ENCODE measurements at places on chromosomes 4 and X.

DNA sequence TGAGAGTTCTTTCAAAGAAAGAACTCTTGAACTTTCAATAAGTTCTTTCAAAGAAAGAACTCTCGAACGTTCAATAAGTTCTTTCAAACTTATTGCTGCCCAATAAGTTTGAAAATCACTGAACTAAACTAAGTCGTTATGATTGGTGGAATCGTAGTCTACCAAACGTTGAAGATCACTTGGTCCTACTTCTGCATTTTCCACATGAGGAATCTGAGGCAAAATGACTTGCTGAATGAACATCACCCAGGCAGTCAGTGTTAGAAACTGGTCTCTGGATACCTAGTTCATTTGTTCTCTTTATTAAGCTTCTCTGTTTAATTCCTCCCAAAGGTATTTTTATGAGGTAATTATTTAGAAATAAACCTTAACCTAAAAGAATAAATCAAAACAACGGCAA lies 7.1 kb upstream of the CNOT6L start:
- DNase-seq: no peak

DNA sequence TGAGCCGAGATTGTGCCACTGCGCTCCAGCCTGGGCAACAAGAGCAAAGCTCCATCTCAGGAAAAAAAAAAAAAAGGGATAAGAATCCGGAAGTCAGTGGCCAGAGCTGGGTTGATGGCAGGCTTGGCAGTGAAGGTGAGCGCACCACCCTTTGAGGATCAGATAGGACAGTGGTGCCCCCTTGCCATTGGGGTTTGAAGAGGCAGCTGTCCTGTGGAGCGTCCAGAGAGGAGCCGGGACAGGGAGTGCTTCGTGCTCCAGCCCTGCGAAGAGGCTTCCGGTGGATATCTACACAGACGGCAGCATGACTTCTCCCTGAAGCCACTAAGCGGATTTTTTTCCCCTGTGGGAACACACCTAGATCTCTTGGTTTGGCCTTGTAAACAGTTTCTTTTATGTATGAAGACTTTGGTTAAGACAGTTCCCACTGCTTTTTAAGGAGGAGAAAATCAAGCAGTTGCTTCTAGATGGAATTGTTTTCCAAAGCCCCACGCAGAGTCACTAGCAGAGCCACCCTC lies 6.5 kb downstream of the TBC1D14 start:
- DNase-seq: no peak

- DNase-seq: peak; percentile 59
These were observed 181.3 kb upstream of the STK26 start for GRCh38 chrX:131841496-131842437.

DNA sequence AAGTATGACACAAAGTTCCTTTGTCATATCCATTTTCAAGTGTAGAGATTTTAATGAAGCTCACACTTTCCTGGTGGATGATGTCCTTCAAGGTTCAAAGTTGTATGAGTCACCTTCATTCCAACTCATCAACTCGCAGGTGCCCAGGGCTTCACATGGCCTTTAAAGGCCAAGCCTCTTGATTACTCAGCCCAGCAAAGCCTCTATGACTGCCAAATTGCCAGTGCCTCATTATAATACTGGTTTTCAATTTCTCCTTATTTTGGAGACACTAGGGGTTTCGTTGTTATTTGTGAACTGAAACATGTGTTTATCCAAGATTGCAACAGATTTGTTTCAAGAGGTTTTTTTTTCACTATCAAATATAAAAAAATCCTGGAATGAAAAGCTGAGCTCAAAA lies 45.9 kb upstream of the PPP3CA start:
- DNase-seq: no peak

- no peak for DNase-seq
These were observed 24.4 kb upstream of the MAP7D3 start for GRCh38 chrX:136275553-136275952.

GRCh38 chr4:187019896-187020295 lies 296.2 kb upstream of the FAT1 start:
- DNase-seq: no peak

GRCh38 chr4:158782551-158783360 lies 13.9 kb downstream of the FNIP2 start:
- DNase-seq: no peak
